Brain pericyte (primary cell): ENCODE measurements at places on chromosomes 7 and 10.

DNA sequence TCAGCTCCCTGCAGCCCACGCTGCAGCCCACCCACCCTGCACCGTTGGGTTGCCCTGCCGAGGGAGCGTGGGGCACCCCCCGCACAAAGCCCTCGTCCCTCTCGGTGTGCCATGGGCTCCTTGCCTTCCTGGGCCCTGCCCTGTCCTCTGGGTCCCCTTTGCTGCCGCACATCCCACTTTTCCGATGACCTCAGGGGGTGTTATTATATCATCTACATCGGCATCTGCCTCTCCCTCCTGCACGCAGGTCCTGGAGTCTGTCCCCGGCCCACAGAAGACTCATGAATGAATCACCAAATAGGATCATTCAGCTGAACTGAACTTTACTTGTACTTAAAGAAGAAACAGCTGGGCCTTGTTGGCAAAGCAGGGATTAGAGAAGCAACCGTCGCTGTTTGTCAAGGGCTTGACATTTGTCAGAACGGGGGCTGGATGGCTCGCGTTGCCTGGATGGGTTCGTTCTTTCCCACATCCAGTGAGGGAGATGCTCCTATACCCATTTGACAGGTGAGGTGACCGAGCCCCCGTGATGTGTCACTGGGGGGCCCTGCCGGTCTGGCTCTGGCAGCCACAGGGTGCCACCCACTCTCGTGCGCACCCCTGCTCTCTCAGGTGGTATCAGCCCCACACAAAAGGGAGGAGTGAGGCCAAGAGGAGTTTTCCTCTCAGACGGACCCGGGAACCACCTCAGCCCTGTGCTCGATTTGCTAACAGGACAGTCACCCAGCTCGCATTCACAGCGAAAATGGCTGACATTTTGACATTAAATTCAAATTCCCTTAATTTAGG, 58.6 kb upstream of the EBF3 start:
- DNase-seq = no peak

DNA sequence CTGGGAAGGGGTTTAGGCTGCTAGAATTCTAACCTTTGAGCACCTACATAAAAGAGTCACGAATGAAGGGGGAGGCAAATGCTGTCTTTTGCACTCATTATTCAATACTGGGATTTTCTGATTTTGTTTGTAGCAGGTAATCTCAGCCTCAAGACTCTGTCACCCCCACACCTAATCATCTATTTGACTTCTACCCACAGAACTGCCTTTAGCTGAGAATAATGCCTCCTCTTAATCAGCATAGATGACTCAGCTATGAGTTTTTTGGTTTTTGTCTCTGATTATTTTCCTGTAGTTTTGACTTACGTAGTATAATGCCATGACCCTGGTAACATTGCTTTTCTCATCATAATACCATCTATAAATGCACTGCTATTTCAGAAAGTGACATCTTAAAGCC, 42.7 kb upstream of the CACNB2 start:
- no peak for DNase-seq

DNA sequence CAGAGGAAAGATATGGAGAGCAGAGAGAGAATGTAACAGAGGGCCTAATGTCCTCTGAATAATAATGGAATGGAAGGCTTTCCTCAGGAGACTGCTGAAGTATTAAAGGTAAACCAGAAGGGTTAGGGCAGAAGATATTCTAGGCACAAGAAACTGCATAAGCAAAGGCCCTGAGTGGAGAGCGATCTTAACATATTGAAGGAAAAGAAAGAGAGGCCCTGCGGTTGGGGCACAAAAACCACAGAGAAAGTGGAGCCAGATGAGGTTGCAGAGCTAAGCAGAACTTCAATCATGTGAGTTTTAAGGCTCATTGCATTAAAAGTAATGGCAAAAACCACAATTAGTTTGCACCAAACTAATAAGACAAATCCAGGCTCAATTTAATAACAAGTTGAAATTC, 115.8 kb upstream of the VSTM2A start:
- DNase-seq = no peak

DNA sequence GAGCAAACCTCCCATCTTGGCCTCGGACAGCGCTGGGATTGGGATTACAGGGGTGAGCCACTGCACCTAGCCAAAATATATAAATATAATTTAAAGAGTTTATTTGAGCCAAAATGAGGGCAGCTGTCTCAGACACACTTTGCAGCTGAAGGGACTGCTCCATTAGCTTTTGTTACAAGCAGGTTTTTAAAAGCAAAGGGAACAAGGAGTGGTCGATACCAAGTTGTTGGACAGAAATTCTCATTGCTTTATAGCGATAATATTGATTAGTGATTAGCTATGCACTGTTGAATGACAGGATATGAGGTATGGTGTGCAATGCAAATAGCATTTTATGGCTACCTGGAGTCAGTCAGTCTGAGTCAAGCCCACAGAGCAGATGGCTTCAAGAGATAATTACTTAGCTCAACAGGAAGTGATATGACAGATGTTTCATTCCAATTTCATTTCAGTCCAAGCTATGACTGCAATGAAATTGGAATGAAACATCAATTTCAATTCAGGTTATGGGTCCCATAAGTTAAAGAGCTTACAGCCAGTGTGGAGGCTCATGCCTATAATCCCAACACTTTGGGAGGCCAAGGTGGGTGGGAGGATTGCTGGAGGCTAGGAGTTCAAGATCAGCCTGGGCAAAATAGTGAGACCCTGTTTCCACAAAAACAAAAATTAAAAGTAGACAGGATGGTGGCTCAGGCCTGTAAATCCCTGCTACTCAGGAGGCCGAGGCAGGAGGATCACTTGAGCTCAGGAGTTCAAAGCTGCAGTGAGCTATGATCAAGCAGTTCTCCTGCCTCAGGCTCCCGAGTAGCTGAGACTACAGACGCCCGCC, 23.1 kb downstream of the TYW1 start:
- DNase-seq = no peak

DNA sequence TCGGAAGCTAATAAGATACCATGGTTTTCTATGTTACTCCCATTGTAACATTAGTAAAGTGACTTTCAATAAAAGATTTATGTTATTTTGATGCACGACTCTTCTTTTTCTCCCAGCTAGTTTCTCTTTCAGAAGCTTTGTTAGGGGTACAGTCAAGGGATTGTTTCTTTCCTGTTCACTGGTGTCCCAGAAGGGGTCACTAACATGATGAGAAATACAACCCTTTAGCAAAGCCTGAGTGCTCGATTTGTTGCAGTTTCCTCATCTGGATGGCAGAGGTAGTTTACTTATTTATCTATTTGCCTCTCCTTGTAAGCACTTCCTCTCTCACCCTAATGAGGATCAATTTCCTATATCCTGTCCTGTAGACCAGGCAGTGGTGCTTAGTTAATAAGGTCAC, 17.0 kb downstream of the SRI start:
- DNase-seq = no peak

DNA sequence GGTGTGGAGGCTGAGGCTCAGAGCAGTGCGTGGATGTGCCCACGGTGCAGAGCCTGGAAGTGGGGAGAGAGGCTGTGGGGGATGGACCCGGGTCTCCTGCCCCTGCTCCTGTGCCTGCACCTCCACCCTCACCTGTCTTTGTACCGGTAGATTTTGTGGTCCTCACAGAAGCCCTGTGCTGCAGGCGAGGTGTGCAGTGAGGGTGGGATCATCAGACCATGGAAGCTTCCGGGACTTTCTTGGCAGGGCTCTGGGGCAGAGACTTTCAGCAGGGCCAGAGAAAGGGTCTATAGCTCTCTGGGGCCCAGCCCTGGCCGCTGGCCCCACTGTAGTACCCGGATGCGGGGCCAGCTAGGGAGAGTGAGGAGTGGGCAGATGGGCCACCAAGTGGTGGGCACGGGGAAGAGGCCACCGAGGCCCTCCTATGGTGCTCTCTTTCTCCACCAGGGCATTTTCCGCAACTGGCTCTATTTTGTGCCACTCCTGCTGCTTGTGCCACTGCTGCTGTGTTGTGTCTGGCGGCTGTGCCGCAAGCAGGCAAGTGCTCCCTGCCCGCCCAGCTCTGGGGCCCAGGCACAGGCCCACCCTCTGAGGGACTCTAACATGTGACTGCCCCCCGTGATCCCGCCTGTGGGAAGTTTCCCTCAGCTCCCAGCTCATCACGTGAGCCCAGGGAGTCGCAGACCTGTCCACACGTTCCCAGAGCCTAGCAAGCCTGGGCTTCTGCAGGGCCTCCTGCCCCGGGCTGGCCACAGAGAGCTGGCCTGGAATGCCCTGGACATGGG, 22.1 kb downstream of the ANTXRL start:
- DNase-seq = no peak

- DNase-seq = no peak
Observed at GRCh38 chr7:98334081-98334480, 52.6 kb downstream of the BRI3 start.

DNA sequence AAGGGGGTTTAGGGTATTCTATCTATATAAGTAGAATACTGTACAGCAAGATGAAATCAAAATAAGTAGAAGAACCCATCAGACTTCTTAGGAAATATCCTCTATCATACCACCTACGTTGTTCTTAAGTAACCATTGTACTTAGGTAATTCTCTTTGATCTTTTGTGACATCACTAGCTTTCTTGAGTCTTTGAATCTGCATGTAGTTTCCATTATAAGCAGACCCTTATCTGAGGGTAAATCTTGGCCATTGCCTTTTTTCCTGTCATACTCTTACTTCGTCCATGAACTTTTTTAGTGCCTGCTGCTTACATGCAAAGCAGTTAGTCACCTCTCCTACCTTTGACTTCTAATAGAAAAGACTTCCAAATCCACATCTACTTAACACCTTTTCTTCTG, 49.0 kb downstream of the WAC start:
- DNase-seq = no peak

GRCh38 chr7:31953432-31953831, 116.8 kb downstream of the PDE1C start:
- DNase-seq = no peak

DNA sequence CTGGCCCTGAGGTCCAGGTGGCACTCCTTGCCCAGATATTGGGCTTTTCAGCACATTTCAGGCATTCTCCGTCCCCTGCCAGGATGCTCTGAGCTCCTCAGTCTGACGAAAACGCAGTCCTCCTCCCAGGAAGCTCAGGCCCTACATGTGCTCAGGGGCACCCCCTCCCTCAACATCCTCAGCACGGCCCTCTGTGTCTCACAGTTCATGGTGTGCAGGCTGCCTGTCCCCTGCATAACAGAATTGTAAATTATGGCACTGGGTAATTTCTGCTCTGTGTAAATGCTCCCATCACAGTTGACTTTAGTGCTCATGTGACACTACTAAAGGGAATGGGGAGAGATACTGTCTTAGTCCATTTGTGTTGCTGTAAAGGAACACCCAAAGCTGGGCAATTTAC, 563.8 kb downstream of the DNAJB6 start:
- no peak for DNase-seq

DNA sequence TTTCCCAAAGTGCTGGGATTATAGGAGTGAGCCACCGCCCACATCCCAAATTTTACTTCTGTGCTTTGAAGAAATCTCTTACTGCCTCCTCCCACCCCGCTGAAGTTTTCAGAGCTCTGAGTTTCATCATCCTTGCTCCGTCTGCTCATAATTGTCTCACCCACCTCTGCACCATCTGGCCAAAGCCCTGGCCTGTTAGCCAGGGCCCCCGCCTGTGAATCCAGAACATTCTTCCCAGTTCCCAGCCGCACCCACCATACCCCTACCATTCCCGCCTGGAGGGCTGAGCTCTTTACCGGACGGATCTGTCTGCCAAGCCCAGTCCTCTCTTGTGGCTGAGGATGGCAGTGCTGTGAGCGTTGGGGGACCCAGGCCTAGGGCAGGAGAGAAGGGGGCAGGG, 14.5 kb downstream of the SSC4D start:
- DNase-seq = no peak

DNA sequence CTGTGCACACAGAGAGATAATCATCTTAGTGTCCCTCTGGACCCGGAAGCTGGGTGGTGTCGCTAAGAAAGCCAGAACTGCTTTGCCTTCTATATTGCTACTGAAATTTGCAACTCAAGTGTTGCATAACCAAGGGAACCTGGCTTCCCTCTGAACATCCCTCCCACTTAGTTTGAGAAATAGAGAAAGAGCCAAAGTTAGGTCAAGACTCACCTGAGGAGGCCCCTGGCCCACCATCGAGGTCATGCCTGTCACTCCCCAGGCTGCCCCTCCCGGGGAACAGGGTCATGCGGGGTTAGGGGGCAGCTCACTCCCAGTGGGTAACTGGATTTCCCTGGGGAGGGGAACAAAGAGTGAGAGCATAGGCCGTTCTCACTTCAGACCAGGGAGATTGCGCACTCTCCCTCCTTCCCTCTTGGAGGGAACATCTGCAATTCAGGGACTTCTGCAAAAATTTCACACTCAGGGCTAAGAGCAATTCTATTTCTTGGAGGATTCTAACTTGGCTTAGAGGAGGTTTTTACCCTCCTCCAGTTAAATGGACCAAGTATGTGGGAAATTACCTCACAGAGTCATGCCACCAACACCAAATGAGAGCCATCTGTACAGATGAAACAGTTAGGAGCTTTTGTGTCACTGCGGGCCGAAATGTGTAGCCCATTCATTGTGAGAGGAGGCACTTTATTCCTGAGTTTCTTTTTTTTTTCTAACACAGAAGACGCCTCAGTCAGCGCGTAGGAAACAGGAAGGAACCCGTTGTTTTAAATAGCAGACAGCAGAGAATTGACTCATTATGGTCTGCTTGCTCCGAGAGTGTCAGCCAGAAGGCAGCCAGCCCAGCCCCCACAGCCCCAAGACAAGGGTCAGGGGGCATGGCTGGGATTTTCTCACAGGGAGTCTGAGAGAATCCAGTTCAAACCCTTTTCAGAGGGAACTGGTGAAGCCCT, 221.3 kb downstream of the ARHGAP12 start:
- no peak for DNase-seq

- DNase-seq = no peak
Observed at GRCh38 chr7:57407125-57407524, 42.9 kb upstream of the ZNF716 start.

GRCh38 chr10:11573497-11573896, 38.0 kb downstream of the USP6NL start:
- DNase-seq = no peak

DNA sequence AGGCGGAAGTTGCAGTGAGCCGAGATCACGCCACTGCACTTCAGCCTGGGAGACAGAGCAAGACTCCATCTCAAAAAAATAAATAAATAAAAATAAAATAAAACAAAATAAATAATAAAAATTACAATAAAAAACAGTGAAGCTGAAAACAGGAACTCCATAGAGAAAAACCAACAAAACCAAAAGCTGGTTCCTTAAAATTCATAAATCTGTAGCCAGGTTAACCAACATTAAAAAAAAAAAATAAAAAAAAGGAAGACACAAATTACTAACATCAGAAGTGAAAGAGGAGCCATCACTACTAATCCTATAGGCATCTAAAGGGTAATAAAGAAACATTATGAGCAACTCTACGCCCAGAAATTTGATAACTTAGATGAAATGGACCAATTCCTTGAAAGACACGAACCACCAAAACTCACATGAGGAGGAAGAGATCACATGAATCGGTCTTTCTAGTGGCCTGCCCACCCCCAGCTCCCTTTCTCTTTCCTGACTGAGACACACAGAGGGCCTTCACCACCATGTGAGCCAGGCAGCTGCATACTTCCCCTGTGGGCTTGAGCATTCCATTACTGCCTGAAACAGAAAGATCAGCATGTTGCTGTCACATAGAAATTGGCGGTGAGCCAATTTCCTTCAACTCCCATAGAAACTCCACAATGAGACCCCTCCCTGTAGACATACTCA, 208.7 kb downstream of the MAD1L1 start:
- DNase-seq = no peak
